Naive thymus-derived CD4-positive, alpha-beta T cell (primary cell): ENCODE measurements at places on chromosomes 4 and X.

- no peak for DNase-seq
These were observed 29.6 kb downstream of the MED14 start for GRCh38 chrX:40705658-40706312.

GRCh38 chr4:113384600-113384999 lies 335.1 kb downstream of the ANK2 start:
- DNase-seq, result no peak

DNA sequence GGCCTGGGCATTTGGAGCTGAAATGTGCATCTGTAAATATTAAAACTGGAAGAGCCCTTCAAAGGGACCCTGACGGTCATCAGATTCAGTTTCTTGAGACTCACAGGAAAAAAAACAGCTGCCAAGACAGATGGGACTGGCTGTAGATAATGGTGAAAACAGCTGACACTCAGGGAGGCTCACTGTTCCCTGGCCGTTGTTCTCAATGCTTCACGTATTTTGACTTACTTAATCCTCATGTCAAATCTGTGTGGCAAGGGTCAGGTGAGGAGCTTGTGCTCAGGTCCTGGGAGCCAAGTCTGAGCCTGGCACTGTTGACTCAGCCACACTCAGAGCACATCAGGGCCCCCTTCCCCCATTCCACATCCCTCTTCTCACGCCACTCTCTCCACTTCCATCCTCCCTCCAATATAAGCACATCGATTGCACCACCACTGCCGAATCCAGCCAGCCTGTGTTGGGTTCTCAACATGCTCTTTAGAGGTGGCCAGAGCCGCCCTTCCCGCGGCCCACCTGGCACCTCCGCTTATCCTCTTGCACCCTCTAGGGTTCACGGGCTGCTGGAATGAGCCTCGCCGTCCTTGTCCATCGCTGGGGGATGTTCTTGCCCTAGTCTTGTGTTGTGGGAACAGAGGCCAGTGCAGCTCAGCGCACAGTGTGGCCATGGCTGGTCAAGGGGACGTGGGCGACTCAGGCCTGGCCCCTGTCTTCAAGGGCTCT lies 40.1 kb downstream of the EVC start:
- DNase-seq, result no peak

GRCh38 chr4:20351360-20352162 lies 99.9 kb downstream of the SLIT2 start:
- no peak for DNase-seq

DNA sequence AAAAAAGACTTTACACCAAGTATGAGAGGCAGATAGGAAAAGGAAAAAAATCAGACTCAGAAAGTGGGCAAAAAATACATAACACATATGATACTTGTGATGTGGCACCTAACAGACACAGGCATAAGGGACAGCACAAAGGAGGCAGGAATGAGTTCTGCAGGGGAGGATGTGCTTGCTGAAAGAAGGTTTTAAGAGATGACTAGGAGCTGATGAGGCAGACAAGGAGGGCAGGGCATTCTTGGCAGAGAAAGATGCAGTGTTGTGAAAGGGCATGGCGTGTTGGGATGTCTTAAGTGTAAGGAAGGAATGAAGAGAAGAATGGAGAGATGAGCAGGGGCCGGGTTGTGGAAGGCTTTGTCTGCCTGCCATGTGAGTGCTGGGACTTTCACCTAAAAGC lies 49.7 kb upstream of the TMEM154 start:
- no peak for DNase-seq

GRCh38 chr4:36174570-36174969 lies 69.7 kb downstream of the ARAP2 start:
- DNase-seq, result no peak

GRCh38 chr4:27210956-27211355 lies 350.3 kb downstream of the STIM2 start:
- DNase-seq, result no peak

DNA sequence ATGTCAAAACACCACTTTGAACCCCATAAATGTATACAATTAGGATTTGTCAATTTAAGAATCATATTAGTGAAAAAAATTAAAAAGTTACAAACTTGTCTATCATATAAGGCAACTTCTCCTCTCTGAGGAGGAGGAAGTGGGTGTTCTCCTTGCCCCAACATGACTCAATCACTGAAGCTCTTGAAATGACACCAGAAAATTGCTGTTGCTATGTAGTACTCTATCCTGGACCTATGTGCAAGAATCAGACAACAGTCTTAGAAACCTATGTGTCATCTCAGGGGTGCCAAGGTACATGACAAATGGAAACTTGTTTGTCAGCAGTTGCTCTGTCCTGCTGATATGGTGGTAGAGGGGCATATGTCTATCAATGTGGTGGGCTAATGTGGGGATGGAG lies 47.7 kb downstream of the HMGB3 start:
- no peak for DNase-seq
